CD4-positive, alpha-beta T cell treated with Interleukin-2 at 100 ng/mL for 4 hours (primary cell): ENCODE measurements at places on chromosomes 2 and 18.

GRCh38 chr2:127175751-127176354 lies 44.2 kb downstream of the CYP27C1 start:
- no peak for DNase-seq

DNA sequence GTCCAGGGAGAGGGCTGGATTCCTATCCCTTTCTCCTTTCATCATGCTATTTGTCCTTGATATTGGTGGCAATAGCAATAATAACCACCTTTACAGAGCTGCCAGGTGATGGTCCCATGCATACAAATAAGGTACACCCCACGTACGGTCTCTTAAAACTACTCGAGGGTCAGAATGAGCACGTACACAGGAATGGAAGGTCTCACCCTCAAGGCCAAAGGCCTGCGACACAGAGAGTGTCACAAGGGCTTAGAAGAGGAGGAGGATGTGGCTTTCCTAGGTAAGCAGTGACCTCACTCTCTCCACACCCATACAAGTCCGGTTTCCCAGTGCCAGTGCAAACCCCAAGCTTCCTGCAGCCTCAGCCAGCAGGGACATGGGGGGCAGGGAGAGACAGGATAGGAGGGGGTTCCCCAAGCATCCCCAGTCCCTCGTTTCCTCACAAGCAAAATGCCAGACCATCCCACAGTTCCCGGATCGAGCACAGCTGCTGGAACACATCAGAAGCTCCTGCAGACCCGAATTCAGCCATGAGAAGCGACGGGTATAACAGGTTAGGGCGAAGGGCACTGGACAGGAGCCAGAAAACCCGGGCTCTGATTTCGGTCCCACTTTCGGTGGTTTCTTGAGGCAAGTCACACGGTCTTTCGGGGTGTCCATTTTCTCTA lies 49.2 kb downstream of the PLB1 start:
- DNase-seq: peak; percentile 26

- DNase-seq: no peak
Measured at GRCh38 chr2:230537531-230537976, 121.6 kb downstream of the SP100 start.

- DNase-seq: peak; percentile 21
Measured at GRCh38 chr18:58862851-58863538, 1.7 kb upstream of the ZNF532 start.

- DNase-seq: no peak
Measured at GRCh38 chr18:47815486-47816270, 114.8 kb downstream of the SMAD2 start.

DNA sequence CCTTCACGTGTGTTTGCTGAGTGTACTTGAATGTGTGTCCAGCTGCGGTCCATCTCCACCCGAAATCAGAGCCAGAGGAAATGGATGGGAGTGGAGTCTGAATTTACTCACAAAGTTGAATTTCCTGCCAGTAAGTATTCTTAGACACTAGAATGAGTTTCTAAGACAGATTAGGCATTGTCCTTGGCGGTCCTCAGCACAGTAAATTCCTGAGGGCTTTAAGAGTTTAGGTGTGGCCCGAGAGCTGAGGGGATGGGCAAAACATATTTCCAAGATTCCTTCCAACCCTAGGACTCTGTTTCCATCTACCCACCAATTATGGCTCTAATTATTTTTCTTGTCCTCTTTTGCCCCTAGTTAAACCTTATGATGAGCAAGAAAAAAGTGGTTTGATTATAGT lies 90.3 kb upstream of the PHLPP1 start:
- no peak for DNase-seq

DNA sequence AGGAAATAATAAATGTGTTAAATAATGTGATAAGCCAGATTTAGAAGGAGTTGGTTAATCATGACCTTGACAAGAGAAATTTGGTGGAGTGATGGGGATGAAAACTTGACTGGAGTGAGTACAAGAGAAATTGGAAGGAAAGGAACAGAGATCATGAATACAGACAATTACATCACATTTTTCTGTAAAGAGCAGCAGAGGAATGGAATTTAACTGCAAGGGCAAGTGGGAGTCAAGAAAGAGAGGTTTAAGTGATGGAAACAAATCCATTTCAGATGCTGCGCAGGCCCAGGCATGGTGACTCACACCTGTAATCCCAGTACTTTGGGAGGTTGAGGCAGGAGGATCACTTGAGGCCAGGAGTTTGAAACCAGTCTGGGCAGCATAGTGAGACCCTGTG lies 46.7 kb downstream of the ICA1L start:
- DNase-seq: no peak

DNA sequence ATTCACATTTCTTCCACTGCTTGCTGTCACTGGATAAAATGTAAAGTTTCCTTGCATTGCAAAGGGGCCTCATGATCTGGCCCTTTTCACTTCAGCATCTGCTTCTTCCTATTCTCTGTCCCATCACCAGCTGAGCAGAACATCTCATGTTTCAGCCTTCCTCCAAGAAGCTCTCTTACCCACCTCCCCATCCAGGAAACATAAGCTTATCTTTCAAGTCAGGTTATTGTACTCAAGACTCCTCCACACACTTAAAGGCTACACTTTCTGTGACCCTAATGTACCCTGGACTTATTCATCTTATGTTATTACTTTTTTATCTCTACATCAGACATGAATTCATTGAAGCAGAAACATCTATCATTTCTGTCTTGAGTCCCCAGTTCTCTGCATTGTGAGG lies 230.5 kb downstream of the PMAIP1 start:
- DNase-seq: no peak

- no peak for DNase-seq
Measured at GRCh38 chr18:75871596-75871995, 444.1 kb upstream of the SMIM21 start.

- DNase-seq: no peak
Measured at GRCh38 chr2:197304556-197305011, 6.0 kb downstream of the ANKRD44 start.

GRCh38 chr2:239884051-239884405 lies 141.1 kb downstream of the NDUFA10 start:
- no peak for DNase-seq

- DNase-seq: no peak
Measured at GRCh38 chr2:40130251-40130994, 321.5 kb downstream of the SLC8A1 start.

DNA sequence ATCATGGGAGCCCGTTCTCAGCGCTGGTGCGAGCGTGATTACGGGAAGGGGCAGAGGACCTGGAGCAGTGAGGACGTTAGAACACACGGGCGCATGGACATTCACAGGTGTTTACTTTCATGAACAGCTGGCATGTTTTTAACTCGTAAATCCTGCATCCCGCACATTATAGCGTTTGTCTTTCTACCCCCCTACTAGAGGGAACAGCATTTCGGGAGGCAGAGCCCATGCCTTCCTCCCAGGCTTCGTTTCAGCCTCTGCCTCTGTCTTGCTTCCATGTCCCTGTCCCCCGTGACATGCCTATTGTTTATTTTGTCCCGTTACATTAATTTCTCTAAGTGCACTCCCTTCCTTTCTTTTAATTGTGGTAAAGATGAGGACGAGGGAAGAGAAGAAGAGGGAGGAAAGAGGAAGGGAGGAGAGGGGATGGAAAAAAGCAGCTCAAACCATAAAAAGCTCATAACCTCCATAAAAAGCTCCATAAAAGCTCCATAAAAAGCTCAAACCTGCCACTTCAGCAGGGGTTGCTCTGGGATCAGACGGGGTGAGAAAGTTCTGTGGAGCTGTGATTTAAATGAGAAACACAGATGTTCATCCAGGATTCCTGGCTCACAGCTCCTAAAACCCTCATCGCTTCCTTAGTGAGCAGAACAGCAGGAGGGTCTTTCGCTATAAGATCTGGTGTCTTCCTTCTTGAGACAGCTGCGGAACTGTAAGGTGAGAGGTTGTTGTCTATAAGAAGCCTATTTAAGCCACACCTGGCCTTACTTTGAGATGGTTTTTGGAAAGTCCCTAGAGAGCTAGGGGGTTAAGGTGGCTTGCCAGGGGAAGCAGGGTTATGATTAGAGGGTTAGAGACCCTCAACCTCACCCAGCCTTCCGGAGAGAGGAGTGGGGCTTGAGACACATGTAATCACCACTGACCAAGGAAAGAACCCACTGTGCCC lies 66.6 kb upstream of the SNTG2 start:
- no peak for DNase-seq

GRCh38 chr2:196012314-196012713 lies 56.3 kb downstream of the DNAH7 start:
- no peak for DNase-seq

DNA sequence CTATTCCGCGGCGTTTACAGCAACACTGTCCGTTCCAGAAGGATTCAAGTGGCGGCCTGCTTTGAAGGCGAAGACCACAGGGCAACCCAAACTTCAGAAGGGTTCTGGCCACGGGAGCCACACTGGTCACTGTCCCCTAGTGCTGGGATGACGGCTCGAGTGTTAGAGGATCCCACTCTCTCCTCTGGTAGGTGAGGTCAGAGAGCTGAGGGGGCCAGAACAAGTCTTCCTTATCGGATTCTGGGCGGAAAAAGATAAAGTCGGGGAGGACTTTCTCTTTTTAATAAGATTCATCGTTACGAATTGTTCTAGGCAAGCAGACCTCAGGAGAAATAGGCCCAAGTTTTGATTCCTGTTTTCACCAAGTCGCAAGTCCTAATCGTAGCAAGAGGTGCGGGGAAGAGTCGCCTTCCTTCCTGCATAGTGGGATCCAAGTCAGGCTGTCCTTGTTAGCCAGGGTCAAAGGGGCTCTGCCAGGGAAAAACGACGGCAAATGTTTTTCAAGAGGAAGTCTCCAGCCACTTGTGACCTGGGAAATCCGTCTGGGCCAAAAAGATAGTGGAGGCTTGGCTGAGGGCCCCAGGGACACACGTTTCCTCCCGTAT lies 864 bp upstream of the MYL12A start:
- no peak for DNase-seq

DNA sequence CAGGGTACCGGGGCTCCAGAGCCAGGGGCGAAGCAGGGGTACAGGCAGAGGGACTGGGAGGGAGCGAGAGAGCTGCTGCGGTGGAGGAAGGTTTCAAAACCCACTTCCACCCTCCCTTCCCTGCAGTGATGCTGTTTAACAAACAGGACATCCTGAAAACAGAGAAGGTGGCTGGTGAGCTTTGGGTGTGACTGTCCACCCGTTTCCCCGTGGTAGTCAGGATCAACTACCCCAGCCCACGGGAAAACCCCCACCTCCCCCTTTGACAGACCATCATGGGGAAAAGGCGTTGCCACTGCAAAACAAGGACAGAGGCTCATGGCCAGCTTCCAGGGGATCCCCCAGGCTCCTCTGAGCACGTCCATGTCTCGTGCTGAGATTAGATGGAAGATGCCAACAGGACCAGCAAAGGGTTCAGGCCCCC lies 12.9 kb downstream of the TMEM185B start:
- DNase-seq: no peak

DNA sequence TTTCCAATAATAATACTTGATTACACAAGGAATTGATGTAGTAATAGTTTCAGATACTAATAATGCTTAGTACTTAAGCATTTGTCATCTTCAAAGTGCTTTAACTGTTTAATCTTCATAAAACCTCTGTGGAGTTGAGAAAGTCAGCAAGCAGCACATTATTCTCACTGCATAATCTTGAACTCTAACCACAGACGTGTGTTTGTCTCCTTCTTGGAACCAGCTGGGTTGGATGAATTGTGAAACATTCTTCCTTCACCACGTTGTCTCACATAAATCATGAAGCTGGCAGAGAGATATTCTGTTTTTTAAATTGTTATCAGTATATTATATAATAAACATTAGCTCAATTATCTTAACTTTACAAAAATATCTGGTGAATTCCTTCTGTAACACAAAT lies 55.1 kb upstream of the LDAH start:
- DNase-seq: no peak

DNA sequence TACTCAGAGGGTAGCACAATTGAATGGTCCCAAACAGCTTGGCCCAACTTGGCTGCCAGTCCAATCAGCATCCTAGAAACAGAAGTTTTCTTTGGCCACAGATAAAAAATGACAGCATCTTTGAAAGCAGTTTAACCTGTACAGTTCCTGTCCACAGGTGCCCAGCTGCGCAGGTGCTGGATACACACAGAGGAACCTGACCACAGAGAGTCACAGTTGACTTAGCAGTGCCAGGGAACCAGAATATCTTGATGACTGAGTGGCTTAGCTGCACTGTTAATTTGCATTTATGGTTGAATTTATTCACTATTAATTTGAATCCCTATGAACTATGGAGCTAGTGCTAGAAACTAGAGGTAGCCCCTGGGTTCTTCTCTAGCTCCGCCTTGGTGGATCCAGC lies 93.7 kb downstream of the TPGS2 start:
- no peak for DNase-seq

- peak; percentile 68 for DNase-seq
Measured at GRCh38 chr2:98569197-98569793, 39.0 kb downstream of the COA5 start.

DNA sequence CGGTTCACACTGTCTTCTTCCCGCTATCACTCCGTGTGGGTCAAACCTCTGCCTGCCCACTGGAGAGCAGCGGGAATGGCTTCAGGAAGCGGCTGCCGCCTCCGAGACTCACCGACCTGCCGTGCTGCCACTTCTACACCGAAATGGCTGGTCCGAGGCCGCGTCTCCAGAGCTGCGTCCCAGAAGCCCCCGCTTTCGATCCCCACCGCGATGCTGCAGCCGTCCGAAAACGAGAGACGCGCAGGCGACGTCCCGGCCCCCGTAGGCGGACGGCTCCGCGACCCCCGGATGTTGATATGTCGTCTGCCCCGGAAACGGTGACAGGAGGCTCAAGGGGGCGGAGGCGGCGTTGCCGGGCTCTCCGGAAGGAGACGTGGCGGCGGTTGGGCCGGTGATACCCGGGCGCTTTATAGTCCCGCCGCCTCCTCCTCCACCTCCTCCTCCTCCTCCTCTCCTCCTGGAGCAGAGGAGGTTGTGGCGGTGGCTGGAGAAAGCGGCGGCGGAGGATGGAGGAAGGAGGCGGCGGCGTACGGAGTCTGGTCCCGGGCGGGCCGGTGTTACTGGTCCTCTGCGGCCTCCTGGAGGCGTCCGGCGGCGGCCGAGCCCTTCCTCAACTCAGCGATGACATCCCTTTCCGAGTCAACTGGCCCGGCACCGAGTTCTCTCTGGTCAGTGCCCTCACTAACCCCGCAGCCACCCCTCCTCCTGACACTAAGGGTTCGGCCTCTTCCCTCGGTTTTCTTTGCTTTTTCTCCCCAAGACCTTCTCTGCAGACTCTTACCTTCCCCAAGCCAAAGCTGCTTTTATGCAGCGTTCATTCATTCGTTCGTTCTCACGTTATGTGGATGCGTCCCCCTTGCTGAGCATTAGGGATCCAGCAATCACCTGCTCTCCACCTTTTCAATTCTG lies at the start of the genes ASB3 and ERLEC1:
Gene ASB3 (minus strand): TSS at position 249 of the 909 bp plus-strand sequence. CDS start 21,381 bp downstream, outside the sequence.
Gene ERLEC1 (plus strand): TSS at position 340 of the 909 bp plus-strand sequence. CDS start 167 bp downstream, at position 507.
- DNase-seq: peak; percentile 86

GRCh38 chr2:174339561-174340399 lies 5.0 kb downstream of the SP9 start:
- DNase-seq: no peak

DNA sequence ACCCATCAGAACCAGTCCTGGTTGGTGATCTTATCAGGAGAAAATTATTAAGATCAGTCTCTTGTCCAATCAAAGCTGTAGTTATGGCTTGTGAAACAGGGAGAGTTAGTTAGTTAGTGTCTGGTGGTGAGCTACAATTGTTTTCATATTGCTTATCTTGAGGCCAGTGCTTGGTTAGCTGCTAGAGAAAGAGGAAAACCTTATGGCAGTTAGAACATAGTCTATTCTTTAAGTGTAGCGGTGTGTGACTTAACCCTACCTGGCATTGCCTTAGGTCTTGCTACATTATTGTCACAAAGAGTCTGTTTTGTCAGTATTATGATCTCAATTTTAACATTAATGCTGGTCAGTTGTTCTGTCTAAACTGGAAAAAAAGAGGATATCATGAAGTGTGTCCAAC lies 11.5 kb upstream of the ABCA12 start:
- no peak for DNase-seq

- no peak for DNase-seq
Measured at GRCh38 chr2:203330434-203330833, 2.2 kb downstream of the ABI2 start.
